Cortex of kidney (tissue), 1 donor: ENCODE measurements at places on chromosomes 13 and 19.

DNA sequence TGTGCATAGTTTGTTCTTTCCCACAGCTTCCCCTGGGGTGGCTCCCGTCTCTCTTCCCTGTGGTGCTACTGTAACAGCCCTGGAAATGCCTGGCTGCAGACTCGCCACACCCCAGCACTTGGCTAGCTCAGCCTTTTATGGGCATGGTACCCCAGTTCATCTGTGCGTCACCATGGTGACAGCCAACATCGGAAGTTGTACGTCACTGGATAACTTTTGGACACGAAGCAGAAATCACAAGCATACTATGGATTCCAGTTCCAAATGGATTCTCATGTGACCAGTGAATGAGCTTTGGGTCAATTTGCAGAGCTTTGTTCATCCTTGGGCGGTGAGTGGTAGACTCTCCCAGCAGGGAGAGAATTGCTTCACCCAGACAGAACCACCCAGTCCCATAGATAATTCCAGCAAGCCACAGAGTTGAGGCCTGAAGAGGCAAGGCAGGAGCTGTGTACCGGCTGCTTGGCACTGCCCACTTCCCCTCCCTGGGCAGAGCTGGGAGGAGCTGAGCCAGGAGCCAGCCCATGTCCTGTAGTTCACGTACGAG lies 54.4 kb downstream of the COL4A2 start:
- no peak for DNase-seq

GRCh38 chr19:12956446-12957388 lies at the start of gene GADD45GIP1:
GADD45GIP1 (minus strand) TSS chr19:12957223; CDS start chr19:12957212, 11 bp downstream.
- no peak for DNase-seq

DNA sequence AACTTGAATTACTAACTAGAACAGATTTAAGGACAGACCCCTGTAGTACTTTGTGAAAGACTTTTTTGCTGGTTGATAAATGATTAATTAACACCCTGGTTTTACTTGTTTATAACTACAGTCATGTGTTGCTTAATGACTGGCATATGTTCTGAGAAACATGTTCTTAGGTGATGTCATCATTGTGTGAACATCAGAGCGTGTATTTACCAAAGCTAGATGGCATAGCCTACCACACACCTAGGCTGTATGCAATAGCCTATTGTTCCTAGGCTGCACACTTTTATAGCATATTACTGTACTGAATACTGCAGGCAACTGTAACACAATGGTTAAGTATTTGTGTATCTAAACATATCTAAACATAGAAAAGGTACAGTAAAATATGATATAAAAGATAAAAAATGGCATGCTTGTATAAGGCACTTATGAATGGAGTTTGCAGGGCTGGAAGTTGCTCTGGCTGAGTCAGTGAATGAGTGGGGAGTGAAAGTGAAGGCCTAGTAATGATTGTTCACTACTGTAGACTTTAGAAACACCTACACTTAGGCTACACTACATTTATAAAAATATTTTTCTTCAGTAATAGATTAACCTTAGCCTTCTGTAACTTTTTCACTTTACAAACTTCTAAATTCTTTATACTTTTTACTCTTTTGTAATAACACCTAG lies 260.3 kb downstream of the KCNRG start:
- DNase-seq: no peak

DNA sequence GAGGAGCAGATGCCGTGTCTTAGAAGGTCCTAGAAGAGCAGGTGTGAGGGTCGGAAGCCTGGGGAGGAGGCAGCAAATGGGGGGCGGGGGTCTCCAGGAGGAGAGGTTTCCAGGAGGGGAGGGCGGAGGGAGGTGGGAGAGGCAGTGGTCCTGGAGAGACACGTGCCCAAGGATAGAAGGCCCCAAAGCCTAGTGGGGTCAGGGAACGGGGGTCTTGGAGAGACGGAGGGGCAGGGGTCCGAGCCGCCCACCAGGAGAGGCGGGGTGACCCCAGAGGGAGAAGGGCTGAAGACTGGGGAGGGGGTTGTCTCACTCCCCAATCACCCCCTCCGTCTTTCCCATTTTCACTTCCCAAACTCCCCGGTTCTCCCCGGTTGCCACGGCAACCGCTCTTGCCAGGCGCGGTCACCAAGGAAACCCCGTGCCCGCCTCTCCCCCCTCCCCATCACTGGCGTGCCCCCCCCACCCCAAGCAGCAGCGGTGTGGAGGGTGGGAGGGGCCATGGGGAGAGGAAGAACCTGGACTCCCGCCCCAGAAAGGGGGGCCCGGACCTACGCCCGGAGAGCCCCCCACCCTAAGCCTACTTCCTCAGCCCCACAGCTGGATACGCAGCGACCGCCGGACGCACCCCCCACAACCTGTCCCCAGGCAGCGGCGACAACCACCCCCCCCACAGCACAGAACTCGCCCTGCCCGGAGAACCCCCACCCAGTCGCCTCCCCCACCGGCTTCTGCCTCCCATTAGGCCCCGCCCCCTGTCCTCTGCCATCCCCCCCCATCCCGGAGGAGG lies 988 bp downstream of the LRRC4B start:
- no peak for DNase-seq

DNA sequence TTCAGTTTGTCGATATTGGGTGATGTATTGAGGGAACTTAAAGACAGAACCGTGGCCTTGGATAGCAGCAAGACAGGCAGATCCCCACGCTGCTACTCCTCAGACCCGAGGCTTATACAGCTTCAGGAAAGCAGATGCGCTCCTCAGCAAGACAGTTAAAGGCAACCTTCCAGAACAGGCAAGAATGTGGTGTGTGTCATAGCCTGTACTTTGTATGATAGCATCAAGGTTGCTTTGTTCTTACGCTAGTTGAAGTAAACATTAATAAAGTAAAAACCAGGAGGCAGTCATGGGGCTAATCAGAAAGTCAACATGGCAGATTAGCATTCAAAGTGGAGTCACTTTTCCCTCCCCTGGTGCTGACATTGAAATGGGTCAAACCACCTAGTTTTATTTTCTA lies 473.2 kb downstream of the DCT start:
- DNase-seq: no peak

DNA sequence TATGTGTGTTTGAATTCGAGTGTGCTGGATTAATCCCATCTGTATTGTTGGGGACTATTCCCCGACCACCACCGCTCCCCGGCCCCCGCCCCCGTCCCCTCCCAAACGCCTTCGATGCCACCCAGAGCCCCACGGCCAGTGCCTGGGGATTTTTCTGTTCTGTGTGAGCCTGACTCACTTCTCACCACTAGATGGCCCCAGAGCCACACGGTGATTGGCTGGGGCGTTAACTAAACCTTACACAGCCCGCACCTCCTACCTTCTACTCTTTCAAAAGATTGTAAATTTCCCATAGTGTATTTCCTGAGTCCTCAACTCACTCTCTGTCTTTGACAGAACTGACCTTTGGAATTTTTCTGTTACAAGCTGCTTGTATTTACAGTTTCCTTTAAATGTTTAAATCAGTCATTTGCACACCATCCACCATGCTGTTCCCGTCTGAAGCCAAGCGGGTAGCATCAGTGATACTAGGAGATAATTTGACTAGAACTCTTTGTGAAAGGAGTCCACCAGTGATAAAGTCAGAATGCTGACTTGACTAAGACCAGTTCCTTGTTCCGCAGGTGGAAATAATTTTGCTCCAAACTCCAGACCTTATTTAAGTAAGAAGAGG lies 61.4 kb downstream of the RFX2 start:
- no peak for DNase-seq

DNA sequence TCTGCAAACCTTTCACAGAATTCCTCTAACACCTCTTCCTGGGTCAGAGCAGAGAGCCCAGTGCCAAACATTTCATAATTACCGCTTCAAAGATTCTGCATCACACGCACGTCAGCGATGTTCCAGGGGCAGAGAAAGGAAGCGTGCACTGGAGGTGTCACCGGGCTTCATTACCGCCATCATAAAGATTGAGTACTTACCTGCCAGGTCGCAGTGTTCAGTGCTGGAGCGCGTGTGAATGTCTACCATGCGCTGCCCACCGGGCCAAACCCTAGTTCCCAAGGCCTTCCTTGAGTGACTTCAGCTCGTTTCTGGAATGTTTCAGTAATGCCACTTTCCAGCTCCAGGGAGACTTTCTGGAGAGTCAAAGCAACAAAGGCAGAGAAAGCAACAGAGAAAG lies 104.4 kb downstream of the ZDHHC20 start:
- DNase-seq: no peak

DNA sequence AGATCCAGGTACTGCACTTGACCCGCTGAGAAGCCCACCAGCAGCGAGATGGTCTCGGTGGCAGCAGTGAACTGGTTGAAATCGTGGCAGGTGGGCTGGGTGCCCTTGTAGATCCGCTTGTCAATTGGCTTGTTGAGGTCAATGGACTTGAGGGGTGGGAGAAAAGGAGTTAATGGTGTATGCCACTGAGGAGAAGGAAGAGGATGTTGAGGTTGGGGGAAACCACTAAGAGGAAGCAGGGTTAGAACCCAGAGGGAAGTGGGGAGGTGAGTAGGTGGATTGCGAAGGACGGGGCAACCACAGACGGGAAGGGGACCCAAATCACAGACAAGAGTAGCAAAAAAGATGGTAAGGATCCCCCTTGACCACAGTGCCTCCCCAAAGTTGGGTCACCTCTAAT lies 1.7 kb downstream of the DMWD start:
- no peak for DNase-seq

GRCh38 chr13:71862459-71862943 lies 4.5 kb downstream of the DACH1 start:
- no peak for DNase-seq
